ENCODE measurements at places on chromosomes 2 and 18.

GRCh38 chr2:157359628-157360027 lies 34.0 kb upstream of the ERMN start:
- DNase-seq, result no peak

DNA sequence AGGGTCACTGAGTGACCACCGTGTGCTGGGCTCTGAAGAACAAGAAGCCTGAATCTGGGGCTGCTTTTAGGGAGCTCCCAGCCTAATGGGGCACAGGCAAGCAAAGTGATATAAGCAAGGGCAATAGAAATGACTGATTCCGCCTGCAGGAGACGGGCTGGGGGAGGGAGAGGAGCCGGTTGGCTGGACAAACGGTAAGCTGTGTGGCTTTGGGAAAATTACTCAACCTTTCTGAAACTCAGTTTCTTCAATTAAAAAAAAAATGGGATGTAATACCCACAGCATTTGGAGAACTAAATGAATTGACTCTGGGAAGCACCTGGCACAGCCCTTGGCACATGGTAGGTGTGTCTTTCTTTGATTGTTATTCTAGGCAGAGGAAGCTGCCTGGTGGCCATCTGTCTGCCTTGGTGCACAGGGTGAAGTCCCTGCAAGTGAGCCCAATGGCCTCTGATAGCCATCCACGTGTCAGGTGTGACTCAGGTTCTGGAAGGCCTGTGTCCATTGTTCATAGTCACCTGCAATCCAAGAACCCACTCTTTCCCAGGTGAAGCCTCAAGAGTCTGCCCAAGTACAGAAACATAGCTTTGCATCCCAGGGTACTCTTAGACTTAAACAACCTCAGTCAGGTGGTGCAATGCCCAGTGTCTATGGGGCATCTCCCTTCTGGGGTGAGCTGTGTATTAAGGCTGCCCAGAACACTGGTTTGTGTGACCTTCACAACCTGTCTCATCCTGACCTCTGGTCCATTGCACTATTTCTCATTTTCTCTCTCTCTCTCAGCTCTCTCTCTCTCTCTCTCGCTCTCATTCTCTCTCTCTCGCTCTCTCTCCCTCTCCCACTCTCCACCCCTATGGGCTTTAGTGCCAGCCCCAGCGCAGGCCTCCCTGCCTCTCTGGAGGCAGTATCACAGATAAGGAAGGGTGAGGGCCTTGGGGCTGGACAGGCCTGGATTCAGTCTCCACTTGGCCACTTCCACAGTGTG lies 30.0 kb upstream of the NTSR2 start:
- no peak for DNase-seq

GRCh38 chr18:46301081-46301480 lies 196.9 kb downstream of the HAUS1 start:
- DNase-seq, result no peak

DNA sequence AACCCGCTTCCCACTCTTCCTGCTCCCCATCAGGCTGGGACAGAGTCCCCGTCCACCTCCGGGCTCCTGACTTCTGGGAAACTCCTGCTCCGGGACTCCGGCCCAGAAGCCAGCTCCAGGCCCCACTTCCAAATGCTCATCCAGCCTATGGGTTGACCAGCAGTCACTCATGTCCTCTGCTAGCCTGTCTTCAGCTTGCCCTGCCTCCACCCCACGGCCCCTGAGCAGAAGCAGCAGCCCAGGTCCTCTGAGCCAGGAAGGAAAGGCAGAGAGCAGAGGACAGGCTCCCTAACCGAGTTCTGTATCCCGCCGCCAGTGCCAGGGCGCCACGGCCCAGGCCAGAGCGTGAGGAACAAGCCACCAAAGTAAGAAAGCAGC lies 86.4 kb upstream of the ID2 start:
- DNase-seq, result no peak

DNA sequence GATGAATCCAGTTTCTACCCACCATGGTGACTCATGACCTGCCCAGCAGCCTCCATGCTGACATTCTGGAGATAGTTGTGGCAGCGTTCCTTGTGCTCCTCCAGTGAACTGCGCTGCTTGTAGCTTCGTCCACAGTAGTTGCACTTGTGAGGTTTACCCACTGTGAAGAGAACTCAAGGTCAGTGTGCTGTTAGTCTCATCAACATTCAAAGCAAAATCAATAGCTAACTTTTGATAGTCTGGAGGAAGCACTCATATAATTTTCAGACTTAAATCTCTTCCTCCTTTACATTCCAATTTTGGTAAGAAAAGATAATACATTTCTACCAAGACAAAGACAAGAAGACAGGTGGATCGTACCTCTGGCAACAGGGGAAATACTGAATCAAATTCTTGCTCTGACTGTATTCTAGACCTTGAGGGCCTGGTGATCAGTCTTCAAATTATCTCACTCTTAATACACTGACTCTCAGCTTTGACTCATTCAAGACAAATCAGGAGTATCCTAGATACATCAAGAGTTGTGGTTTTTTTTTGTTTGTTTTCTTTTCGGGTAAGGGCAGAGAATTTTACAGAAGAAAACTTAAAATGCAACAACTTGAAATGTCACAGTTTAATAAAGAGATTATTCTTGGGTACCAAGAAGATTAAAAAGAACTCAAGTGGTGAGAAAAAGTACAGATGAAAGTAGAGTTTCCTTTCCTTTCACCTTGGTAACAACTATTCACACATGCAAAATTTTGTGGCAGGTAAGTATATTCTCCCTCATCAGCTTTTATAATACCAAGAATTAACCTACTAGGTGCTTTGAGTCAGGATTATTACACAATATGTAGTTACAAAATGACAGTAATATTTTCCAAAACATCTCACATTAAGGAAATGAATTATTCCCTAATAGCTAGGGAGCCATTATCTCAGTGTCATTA lies 129.2 kb downstream of the IKZF2 start:
- DNase-seq, result no peak

DNA sequence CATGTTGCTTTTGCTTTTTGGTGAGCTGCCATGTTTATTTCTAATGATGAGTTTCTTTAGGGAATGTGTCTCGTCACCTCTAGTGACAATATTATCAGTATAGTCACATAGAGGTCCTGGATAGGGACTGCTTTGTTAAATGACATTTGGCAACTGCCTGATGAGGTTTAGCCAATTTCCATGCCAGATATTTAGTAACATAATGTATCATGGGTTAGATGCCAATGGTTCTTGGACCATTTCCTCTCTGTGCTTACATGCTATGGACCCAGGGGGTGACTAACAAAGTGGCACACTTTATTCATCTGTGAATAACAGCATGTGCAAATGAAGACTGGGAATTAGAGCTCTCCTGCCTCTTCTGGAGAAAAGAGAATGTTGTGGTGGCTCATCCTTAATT lies 56.2 kb upstream of the RAB27B start:
- no peak for DNase-seq

DNA sequence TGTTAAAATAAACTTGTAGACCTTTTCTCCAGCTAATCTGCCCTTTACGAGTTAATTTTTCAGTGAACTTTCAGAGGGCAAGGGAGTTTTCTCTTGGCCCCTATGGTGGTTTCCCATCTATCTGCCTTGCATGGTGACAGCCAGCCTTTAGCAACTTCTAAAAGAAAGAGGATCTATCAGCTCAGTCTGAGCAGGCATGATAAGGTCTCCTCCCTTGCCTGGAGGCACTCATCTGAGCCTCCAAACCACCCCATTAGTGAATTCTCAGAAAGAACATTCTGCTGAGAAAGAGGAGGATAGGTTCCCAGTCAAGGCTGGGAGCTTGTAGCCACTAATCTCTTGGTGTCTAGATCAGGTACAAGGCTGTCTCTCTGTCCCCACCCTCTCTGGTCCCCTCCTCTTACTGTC lies 10.7 kb upstream of the GYPC start:
- DNase-seq, result no peak

GRCh38 chr2:228224410-228224809 lies 42.9 kb upstream of the SPHKAP start:
- no peak for DNase-seq

- no peak for DNase-seq
These were observed 189.4 kb downstream of the MSH2 start for GRCh38 chr2:47592381-47592780.

DNA sequence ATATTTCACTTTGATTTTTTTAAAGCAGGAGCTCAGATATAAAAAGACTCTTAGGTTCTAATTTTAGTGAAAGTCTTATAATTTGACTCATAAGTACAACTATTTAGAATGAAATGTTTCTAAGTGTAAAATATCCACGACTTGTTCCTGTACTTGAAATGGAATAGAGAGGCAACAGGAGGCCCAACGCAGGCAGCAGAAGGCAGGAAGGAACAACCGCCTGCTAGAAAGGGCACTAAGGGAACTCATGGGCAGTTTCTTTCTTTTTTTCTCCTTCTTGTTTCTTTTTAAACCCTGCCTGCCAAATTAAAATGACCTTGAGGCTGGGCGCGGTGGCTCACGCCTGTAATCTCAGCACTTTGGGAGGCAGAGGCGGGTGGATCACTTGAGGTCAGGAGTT lies 51.0 kb downstream of the RBMS1 start:
- no peak for DNase-seq

DNA sequence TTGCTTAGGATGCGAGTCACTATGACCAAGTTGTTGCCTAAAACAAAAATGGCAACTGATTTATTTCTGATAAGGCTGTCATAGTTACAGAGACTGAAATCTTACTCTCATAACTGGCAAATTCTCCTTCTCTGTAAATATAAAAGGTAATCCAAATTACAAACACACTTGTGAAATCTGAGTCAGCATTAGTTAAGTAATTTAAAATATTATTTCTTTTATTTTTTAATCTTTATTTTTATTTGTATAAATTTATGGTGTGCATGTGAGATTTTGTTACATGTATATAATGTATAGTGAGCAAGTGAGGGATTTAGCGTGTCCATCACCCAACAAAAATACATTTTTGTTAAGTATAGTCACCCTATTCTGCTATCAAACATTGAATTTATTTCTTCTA lies 1342.8 kb upstream of the TMEFF2 start:
- no peak for DNase-seq

- no peak for DNase-seq
These were observed 249.8 kb upstream of the ATP5MC3 start for GRCh38 chr2:175431101-175431946.

DNA sequence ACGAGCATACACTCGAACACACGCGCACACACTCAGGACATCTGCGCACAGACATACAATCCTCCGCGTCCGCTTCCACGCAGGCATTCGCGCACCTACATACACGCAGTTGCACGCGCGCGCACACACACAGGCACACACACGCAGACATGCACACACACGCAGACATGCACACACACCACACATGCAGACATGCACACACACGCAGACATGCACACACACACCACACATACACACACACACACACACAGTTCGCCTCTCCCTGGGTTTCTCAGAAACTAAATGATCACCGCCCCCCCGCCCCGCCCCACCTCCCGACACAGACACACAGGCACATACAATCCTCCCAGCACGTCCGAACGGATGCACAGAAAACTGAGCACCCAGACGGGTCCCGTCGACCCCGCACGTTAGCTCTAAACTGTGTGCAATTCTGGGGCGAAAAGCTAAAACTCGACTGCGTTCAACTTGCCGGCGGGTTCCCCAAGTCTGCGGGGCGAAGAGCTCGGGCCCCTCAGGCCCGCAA lies 1.0 kb downstream of the EPHA4 start:
- peak; percentile 13 for DNase-seq

DNA sequence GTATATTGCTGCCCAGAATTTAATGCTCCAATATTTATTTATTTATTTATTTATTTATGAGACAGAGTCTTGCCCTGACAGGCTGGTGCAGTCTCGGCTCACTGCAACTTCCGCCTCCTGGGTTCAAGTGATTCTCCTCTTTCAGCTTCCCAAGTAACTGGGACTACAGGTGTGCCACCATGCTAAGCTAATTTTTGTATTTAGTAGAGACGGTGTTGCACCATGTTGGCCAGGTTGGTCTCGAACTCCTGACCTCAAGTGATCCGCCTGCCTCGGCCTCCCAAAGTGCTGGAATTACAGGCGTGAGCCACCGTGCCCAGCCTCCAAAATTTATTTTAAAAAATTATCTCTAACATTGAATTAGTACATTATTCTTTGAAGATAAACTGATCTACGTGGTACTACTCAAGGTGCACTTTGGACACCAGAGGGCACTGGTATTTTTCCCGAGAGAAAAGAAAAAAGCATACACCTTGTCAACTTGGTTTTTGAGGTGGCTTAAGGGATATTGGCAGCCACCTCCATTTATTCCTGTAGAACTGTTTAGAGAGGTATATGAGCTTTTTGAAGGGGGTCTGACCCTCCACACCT lies 1.4 kb upstream of the IDH1 start:
- no peak for DNase-seq

- DNase-seq, result no peak
These were observed 188.0 kb upstream of the NT5C1B start for GRCh38 chr2:18777250-18777812.

DNA sequence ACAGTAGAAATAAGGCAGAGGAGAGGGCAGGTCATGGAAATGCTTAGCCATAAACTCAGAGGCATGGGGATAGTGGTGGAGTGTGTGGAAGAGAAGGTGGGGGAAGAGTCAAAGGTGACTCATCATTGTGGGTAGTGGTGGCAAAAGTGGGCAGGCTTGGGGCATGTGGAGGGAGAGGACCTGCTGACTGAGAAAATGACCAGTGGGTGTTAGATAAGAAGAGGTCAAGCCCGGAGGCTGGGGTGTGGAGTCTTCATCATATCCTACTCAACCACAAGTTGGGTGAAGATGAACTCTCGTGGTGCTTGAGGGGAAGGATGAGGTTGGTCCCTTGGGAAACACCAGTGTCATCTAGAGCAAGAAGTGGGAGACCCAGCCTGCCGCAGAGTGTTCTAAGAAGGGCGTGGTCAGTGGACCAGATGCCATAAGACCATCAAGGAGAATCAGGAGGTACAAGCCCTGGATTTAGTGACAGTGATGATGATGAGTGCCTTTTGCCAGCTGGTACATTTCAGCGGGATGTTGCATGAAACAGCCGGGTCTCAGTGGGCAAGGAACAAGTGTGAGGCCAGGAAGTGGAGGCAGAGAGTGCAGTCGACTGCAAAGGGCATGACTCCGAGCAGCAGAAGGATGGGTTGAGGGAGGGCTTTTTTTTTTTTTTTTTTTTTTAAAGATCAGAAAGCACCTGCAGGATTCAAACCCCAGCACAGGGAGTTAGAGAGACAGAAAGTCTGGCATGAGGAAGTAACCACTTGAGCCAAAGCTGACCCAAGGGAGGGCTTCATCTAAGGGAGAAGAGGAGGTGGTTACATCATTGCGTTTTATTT lies 122.6 kb upstream of the SPRED2 start:
- DNase-seq, result no peak

DNA sequence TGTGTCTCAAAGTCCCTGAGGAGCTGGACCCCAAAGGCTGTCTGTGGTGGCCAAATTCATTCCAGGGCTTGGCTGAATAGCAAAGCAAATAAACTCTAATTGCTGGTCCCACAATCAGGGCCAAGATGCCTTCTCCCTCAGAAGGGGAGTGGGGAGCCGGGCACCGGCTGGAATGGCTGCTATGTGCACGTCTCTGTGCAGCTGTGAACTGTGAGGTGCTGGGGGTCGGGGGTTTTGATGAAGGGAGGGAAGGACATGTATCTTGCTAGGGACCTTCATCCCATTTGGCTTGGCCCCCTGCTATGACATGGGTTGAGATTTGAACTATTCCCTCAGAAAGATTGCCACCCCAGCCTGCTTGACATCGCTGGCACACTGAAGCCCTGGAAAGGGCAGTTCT lies 60.4 kb downstream of the CIB4 start:
- no peak for DNase-seq
